Activated naive CD4-positive, alpha-beta T cell (primary cell): ENCODE measurements at places on chromosomes 5 and 9.

DNA sequence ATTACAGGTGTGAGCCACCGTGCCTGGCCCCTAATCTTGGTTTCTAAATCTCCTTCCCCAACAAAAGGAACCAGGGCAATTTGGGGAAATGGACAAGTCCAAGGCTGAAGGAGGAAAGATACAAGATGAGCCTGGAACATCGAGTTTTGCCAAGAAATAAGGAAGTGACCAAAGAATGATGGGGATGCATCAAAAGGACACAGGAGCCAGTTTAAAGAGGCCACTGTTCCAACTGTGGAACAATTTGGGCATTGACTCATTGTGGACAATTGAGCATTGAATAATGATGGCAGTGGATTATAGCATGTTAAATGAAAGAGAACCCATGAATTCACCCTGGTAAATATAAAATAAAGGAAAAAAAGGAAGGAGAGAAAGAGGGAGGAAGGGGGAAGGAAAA is 47.5 kb downstream of the DUSP1 start:
- DNase-seq, result no peak

DNA sequence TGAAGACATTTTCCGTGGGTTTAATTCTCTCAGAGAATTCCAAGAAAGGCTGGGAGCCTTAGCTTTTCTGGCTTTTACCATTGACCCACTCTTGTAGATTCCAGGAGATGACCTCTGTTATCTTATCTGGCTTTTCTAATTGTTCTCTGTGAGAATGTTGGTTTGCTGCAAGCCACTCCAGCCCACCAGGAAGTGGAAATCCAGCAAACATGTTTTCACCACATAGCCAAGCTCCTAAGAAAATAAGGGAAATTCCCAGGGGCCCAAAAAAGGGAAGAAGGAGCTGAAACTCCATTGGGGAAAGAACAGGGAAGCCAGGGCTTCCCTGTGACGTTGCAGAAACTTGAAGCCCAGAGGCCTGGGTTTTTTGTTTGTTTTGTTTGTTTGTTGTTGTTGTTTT is 19.7 kb downstream of the GPR107 start:
- DNase-seq, result no peak

DNA sequence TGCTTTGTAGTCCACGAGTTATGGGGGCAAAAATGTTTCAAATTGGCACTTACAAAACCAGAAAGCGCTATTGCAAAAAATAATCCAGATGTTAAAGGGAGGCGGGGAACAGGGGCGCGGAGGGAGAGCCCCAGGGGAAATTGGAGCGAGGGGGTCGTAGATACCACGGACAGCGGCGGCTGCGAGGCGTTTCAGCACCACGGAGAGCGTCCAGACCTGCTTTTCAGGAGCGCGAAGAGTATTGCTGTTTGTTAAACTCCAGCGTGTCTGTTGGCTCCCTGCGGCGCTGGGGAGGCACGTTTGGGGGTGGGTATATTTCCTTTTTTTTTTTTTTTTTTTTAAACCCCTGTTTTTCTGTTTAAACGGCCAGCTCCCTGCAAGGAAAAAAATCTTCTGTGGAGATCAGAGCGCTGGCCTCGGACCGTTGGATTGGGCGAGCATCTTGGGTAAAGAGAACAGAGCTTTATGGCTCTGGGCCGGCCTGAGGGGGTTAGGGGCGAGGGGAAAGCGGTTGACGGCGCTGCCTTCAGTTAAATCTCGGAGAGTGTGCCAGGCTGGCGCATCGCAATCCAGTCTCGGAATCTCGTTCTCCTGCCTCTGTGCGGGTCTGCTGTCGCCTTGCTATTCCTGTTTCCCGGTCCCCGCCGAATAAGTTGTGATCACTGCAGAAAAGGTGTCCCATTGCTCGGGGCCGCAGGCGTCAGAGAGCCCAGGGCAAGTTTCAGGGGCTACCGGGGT is at the start of gene GLRA1:
Gene GLRA1 (minus strand): TSS at position 288 of the 738 bp plus-strand sequence. CDS start 302 bp downstream, outside the sequence.
- no peak for DNase-seq

GRCh38 chr5:122153230-122153629 is 23.9 kb downstream of the ZNF474 start:
- no peak for DNase-seq

- DNase-seq, result no peak
Measured at GRCh38 chr9:34991607-34992375, 2.2 kb downstream of the DNAJB5 start.

- DNase-seq, result no peak
Measured at GRCh38 chr9:86749894-86750255, 197.4 kb downstream of the GAS1 start.

DNA sequence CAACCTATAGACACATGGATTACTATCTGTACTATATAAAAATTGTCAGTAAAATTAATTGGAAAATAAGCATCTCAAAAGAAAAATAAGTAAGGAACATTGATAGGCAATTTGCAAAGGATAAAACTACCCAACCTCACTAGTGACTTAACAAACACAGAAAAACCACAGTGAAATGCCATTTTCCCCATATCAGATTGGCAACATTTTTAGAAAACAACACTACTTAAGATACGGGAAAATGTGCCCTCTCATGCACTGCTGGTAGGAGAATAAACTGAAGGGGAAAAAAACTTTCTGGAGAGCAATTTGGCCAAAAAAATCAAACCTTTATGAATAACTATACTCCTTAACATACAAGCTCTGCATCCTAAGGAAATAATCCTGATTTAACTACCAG is 254.0 kb downstream of the DEPDC1B start:
- no peak for DNase-seq

DNA sequence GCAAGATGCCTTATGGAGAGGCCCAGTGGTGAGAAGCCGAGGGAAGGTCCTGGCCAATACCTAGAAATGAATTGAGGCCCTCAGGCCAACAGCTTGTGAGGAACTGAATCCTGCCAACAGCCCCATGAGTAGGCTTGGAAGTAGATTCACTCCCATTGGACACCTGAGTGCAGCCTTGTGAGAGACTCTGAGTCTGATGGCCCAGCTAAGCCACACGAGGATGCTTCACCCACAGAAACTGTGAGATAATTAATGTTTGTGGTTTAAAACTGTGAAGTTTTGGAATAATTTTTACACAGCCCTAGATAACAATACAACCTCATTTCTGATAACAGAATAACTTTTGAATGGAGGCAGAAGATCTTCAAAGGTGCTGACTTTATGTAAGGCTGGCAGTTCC is 65.9 kb upstream of the DAP start:
- no peak for DNase-seq

- no peak for DNase-seq
Measured at GRCh38 chr5:19626211-19626610, 361.8 kb downstream of the CDH18 start.

- DNase-seq, result no peak
Measured at GRCh38 chr9:3908731-3909130, 382.9 kb upstream of the RFX3 start.

DNA sequence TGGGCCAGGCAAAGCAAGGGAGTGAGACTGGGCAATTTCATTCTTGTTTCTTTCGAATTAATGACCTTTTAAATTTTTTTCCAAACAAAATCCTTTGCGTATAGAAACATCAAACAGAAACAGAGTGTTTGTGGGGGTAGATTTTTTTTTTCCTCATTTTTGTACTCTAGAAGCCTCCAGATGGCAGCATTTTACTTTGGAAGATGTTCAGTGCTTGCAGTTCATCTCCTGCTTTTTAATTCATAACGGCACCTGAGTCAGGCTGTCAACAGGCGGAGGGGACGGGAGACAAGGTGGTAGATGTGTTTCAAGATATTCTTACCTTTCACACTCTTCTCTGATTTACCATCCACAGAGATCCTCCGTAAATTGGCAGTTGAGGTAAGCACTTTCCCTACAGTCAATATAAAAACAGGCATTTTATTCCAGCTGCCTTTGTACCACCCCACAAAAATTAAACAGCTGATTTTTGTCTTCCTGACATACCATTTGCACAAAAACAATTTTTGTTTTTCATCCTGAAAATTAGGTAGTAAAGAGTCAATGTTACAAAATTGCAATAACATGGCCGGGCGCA is 99.5 kb upstream of the FBXL17 start:
- DNase-seq, result no peak

- no peak for DNase-seq
Measured at GRCh38 chr5:42952578-42952974, 87.5 kb downstream of the ANXA2R start.

- no peak for DNase-seq
Measured at GRCh38 chr5:170636206-170636605, 132.4 kb downstream of the KCNIP1 start.

GRCh38 chr5:67873935-67874334 is 341.6 kb upstream of the PIK3R1 start:
- no peak for DNase-seq

GRCh38 chr5:119404033-119404432 is 48.2 kb downstream of the TNFAIP8 start:
- no peak for DNase-seq

GRCh38 chr5:105670596-105670995 is 2000.1 kb downstream of the EFNA5 start:
- DNase-seq, result no peak

DNA sequence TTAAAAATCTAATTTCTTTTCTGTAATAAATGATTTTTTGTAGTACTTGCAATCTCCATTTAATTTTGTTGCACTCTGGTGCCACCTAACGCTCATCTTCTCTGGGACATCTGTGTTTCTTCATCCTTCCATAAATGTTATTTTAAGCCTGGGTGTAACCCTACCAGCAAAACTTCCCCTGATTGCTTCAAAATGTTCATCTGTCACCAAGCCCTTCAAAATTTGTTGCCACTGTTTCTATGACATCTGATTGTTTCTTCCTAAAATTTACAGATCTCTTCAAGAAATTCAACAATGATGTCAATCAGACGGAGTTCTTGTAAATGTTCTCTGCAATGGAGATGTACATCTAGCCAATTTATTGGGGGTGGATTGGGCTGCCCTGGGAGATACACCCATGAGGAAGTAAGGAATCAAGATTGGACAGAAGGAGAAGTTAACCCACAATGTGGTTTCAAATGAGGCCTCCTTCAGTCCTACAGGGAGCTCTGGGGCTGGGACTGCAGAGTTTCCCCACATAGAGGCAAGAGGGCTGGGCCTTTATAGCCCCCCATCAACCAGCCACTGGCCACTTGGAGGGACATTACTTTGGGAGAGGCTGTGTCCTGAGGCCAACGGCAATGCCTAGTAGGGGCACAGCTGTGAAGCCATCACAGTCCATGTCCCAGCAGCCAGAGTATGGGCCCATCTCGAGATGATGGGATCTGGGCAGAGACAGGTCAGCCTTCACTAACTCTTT is 23.3 kb downstream of the MCTP1 start:
- DNase-seq, result no peak

DNA sequence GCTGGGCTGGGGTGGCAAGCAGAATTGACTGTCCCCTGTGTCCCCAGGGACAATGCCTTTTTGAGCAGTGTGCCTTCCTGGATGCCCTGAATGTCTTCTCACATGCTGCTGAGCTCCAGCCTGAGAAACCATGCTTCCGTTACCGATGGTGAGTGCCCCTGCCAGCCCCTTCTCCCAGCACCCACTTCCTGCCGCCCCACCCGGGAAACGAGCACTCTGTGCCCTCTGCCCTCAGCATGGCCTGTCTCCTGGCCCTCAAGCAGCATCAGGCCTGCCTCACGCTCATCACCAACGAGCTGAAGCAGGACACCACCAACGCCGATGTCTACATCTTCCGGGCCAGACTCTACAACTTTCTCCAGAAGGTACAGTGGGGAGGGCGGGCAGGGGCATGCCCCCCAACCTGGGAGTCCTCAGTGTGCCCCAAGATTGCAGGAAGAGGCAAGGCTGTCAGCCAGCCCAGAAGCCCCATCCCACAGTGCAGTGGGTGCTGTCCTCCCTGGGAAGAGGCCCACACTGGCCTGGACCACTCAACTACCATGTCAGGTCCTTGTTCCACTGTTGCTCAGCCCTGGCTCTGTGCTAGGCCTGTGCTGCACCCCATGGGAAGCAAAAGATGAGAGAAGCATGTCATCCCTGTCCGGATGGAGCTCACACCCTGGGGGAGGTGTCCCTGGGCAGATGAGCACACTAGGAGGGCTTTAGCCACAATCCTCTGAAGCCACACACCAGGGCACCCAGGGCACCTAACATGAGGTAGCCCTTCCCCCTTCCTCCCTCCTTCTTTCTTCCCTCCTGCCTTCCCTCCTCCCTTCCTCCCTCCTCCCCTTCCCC is 4.4 kb downstream of the TTC16 start:
- DNase-seq, result no peak

DNA sequence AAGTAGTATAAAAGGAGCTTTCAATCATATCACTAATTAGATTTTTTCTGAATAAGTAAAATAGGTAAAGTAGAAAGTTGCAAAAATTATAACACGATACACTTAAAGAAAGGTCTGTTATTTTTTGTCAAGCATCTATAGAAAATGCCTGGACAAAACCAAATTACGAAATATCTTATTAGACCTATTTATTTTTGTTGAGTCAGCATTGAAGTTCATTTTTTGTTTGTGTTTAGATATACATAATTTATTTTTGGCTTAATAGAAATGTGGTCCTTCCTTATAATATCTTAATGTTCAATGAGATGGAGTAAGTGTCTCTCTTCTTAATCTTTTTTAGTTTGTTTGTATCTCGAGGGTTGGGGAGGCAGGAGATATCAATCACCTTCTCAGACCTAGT is 214.8 kb upstream of the GRIA1 start:
- no peak for DNase-seq

DNA sequence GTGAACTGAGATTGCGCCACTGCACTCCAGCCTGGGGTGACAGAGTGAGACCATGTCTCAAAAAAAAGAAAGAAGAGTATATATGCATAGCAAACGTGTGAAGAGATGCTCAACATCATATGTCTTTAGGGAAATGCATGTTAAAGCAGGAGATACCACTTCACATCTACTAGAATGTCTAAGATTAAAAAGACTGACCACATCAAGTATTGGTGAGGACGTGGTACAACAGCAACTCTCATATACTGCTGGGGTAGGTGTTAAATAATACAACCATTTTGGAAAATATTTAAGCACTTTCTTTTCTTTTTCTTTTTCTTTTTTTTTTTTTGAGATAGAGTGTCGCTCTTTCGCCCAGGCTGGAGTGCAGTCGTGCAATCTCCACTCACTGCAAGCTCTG is 1.6 kb upstream of the TBC1D13 start:
- no peak for DNase-seq

DNA sequence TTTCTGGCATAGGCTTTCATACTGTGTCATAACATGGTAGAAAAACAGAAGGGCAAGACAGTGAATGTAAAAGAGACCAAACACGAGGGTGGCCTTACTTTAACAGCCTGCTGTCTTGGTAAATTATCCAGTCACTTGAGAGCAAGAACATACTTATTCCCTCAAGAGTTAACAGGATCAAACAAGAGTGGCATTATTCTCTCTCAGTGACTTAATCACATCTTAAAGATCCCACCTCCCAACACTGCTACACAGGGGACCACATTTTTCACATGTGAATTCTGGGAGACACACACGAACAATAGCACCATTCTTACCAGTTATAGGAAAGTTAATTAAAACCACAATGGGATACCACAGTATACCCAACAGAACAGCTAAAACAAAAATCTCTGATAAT is 898.0 kb upstream of the C9orf72 start:
- DNase-seq, result no peak
